ENCODE measurements at places on chromosomes 6 and 20. TPM values are rescaled to one million over a fixed set of nuclear protein-coding genes. Genes with fewer than 3 reads are reported as not detected.
A peak's percentile ranks its signal among the peaks of the same experiment; 100 is the strongest.

GRCh38 chr20:62387219-62387913, 463 bp downstream of the RPS21 start:
- DNase-seq, result no peak

GRCh38 chr20:42336576-42336975, 718.4 kb upstream of the CHD6 start:
- no peak for DNase-seq

DNA sequence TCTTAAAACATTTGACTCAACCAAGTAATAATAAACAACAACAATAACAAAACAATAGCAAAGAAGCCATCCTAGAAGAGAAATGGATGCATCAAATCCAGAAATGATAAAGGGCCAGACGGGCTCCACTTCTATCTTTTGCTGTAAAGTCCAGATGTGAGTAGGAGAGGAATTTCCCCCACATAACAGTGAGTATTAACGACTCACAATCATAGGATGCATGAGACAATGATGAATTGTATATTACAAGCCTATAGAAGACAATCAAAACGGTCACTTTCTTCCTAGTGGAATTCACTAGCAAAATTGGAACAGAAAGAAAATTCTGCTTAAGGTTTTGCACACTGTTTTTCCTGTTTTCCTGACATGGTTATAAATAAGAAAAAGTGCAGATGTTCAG, 97.0 kb upstream of the PREP start:
- DNase-seq, result no peak

GRCh38 chr6:56902641-56903464, 52.1 kb upstream of the BEND6 start:
- DNase-seq, result no peak

DNA sequence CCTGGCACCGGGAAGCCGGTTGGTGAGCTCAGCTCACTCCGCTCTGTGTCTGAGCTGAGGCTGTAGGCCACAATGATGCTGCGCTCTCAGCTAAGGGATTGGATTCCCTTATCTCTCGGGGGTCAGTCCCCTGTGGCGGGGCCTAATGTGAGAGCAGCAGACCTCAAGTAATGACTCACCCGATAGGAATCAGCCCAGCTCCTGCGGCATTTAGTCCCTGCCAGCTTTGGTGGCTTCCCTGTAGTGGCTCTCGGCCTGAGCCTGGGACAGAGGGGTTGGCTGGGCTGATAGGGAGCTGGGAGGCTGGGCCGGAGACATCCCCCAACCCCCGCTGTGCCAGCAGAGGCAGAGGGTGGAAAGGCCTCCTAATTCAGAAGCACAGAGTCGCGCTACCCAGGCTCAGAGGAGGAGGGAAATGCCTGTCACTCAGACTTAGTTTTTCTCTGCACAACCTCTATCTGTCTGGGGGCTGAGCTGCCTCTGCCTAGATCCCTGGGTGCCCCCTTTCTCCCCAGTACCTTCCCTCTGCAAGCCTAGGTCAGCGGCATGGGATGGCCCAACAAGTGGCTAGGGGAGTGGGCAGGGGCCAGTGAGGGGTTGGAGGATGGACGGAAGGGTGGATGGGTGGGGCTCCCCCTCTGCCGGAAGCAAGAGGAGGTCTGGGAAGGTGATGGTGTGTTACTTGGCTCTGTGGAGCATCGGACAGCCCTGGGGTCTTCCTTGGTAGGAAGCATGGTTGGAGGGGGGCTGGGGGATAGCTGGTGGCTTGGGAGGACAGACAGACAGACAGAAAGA, 92.2 kb downstream of the CDH22 start:
- no peak for DNase-seq

Gene RING1
- total RNA-seq, result 20.1 TPM

Gene MYLIP
- 23.8 TPM for total RNA-seq

Gene APOBEC2
- total RNA-seq, result not detected

DNA sequence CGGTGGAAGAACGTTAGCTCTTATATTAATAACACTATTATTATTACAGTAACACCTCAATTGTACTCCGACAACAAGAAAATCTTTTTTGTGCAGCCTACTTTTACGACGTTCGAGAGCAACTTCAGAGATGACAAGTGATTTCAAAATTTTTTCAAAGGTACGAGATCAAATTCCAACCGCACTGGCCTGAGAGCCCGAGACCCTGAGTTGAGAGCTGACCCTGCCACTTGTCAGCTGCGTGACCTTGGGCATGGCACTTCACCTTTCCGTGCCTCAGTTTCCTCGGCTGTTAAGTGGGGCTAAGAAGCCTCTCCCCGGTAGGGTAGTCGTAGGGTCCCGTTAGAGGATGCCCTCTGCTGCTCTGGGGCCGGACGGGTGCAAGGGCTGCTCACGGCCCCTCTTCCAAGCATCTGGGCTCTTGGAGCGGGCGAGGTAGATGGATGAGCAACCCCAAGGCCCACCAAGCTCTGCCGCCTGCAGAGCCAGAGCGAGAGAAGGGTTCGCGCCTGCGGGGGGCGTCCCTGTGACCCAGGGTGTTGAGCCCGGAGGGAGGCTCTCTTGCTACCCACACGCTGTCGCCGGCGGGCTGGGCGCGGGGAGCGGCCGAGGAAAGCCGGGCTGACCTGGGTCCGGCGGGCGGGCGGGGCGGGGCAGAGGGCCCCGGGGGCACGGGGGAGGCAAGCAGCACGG, 510 bp downstream of the NDRG3 start:
- DNase-seq, result peak; percentile 38

DNA sequence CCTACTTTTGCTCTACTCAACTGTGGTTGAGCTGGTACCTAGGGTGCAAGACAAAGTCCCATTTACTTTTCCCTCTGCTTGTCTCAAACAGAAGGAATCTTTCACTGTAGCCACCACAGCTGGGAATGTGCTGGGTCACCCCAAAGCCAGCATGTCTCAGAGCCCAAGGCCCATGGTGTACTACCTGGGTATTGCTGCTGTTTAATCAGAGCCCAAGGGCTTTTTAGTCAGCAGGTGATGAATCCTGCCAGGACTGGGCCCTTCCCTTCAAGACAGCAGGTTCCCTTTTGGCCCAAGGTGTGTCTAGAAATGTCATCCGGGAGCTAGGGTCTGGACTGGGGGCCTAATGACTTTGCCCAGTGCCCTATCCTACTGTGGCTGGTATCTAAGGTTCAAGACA, 249.8 kb downstream of the HDGFL1 start:
- no peak for DNase-seq

DNA sequence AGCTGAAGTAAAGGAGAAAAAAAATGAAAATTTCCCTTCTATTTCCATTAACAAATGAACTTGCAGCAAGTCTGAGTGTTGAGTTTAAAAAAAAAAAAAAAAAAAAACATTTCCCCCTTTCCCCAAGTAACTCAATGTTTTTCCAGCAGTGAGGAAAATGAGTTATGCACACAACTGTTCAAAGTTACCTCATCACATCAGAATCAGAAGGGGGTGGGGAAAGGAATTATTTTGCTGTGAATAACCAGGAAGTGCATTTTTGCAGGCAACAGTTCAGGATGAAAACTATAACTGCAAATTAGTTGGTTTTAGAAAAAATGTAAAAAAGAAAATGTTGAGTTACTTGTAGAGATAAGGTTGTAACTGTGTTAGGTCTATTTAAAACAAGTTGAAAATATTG, 568.9 kb upstream of the CITED2 start:
- DNase-seq, result no peak

DNA sequence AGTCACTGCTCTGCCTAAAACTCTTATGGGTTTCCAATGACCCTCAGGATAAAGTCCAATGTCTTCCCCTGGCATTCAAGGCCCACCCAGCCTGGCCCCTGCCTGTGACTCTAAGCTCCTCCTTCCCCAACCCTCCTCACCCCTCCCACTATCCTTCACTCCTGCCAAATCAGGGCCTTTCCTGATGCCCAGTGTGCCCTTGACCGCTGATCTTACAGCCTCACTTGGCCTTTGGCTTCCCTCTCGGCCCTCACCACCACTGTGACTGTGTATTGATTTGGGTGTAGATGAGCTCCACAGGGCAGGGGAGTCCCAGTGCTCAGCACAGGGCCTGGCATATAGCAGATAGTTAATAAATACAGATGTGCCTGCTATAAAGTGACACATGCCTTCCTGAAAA, 115.7 kb downstream of the TOX2 start:
- no peak for DNase-seq

DNA sequence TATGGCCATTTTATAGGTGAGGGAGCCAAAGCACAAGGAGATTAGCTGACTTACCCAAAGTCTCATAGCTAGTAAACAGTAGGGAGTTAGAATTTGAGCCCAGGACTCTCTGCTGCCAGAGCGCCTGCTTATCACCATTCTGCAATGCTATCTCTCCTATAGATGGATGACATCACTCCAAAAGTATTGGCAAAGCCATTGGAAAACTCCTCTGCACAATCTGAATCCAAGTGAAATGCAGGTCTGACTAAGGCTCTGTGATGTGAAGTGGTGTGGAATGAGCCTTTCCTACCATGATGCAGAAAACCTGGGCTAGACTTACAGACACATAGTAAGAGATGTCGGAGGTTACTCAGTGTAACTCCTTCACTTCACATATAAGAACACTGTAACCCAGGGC, 106.3 kb downstream of the GRM1 start:
- DNase-seq, result no peak

DNA sequence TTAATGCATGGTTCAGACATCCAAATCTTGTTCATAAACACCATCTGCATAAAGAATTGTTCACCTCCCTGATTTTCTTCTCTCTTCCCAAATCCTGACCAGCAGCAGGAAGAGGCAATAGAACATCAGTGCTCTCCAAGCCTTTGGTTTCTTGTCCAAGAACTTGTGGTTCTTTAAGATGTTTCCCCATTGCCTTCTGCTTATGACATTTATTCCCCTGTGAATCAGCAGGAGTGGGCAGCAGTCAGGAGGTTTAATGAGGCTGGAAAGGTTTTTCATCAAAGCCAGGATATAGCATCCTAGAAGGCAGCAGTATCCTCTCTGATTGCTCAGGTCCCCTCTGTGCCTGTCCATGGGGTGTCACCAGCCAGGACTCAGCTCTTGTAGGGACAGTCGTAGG, 5.3 kb downstream of the HDDC2 start:
- DNase-seq, result no peak

- no peak for DNase-seq
Measured at GRCh38 chr20:62697468-62697912, 11.1 kb upstream of the NTSR1 start.

Gene TREML1
- not detected for total RNA-seq

- no peak for DNase-seq
Measured at GRCh38 chr6:169799474-169799926, 48.1 kb downstream of the ERMARD start.

GRCh38 chr6:34929241-34929978, 40.4 kb downstream of the ANKS1A start:
- no peak for DNase-seq

- DNase-seq, result no peak
Measured at GRCh38 chr6:144897441-144897921, 612.3 kb downstream of the UTRN start.

GRCh38 chr6:7818257-7819214, 92.1 kb downstream of the TXNDC5 start:
- no peak for DNase-seq

Gene DCDC2
- total RNA-seq, result 0.27 TPM

Gene MYL9
- 41.2 TPM for total RNA-seq

- no peak for DNase-seq
Measured at GRCh38 chr20:53829255-53829723, 235.7 kb upstream of the ZNF217 start.

DNA sequence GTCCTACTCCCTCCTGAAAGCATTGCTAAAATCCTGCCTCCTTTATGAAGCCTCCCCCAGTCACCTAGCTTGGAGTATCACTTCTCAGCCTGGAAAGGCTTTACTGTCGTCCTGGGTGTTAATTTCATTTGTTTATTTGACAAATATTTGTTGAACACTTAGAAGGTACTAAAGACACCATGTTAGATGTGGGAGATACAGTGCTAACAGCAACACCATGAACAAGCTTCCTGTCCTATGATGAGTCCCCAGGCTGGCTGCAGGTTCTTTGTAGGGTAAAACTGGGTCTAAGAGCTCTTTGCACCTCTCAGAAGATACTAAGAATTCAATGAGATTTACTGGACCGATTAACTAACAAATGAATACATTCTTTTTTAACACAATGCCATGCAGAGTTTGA, 109.2 kb upstream of the TMEM170B start:
- DNase-seq, result no peak

DNA sequence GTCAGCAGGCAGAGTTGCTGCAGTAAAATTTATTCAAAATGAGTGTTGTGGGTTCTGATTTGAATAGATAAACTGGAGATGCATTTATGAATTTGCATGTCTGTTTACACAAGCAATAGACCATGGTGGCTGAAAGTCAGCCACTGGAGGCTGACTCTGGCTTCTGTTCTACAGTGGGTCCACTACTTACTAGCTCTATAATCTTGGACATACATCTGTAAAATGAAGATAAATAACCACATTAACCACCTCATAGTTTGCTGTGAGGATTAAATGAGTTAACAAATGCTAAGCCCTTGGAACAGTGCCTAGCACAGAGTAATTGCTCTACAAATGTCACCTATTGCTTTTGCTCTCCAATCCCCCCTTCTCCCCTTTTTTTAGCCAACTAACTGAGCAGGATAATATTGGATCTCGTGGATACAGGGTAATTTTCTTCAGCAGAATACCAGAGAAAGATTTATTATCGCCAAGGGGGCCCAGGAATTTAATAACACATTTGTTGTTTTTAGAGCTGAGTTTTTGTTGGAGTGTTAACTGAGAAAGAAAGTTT, 1.4 kb upstream of the PM20D2 start:
- no peak for DNase-seq

DNA sequence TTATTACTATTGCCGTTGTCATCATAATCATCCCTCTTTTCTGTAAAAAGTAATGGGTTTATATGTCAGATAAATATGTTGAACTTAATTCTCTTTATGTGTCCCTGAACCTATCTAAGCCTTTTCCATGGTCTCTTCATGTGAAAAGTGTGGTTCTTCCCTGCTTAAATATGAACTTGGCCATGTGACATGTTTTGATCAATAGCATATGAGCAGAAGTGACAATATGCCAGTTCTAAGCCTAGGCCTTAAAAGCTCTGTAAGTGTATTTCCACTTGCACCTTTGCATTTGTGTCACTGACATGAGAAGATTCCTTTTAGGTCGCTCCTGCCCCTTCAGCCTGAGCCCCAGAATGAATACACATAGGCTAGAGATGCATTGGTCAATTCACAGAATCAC, 188.4 kb upstream of the CCN2 start:
- no peak for DNase-seq

Gene EEF1A2
- 3.2 TPM for total RNA-seq

GRCh38 chr6:28480253-28480932, 35.2 kb downstream of the GPX6 start:
- DNase-seq, result no peak

Gene MROH8
- 3.3 TPM for total RNA-seq
